ENCODE measurements at places on chromosomes 12 and 14. TPM values are rescaled to one million over a fixed set of nuclear protein-coding genes. Genes with fewer than 3 reads are reported as not detected.

DNA sequence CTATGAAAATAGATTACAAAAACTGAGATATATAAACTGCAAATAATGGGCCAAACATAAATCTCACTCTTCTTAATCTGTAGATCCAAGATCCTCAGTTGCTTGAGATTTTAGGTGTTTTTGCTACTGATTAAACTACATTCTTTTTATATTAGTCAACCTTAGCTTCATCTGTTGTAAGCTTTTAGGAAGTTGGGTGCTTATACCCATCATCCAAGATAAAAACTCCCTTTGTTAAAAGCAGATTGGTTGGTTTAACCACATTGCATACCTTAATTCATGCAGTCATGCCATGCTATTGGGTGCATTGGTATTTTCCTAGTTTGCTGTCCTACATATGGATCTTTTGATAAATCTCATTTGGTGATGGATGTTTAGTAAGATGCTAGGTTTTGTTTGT, 46.2 kb upstream of the DIP2B start:
- DNase-seq, result no peak

ZDHHC22 gene
- 12.0 TPM for total RNA-seq

DNA sequence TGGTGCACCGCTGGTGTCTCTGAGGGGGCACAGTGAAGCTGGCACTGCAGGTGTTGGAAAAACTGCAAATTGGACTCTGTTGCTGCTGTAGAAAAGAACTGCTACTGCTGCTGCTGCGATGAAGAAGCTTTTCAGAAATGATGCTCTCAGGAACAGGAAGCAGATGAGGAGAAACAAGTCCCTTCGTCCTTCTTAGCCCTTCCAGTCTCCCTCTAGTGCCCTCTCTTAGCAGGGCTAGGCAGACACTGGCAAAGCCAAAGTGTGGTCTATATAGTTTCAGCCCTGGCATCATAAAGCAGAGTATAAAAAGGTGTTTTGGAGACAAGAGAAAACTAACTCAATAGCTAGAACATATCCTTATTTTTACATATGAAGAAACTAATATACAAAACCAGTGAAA, 174.5 kb downstream of the MYRFL start:
- no peak for DNase-seq

GRCh38 chr12:96375170-96375569, 25.1 kb downstream of the CDK17 start:
- DNase-seq, result no peak

DNA sequence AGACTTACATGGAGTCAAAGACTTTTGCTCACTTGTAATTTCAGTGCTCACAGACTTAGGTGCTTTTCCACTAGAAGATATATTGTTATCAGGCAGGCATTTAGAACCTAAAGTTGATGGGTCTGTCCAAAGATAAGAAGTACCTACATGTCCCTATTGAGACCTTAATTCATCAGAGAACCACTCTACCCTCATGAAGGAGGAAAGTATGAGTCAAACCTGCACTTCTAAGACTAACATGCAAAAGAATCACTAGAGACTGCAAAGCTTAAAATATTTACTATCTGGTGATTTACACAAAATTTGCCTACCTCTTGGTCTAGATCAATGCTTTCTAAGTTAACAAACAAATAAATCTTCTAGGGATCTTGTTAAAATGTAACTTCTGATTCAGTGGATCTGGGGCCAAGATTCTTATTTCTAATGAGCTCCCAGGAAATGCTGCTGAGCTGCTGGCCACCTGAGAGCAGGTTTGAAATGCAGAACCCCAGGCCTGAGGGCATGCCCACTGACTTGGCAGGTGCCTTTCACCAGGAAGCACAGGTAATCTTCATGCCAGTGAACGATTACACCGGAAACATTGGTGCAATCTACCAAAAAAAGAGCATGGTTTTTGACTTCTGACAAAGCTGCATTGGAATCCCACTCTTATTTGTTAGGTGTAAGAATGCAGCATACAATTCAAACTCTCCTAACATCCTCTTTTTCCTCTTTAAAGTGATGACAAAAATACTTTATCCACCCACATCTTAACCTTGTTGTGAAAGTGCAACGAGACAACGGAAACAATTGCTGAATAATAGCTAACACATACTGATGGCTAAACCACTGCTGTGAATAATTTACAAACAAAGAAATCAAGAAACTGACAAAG, 214.2 kb downstream of the ADAMTS20 start:
- no peak for DNase-seq

NUAK1 gene
- total RNA-seq, result 40.6 TPM

GRCh38 chr14:94571950-94572349, 9.3 kb upstream of the SERPINA5 start:
- DNase-seq, result no peak

- DNase-seq, result no peak
These were observed 109.6 kb downstream of the TTLL5 start for GRCh38 chr14:75770635-75771034.

DNA sequence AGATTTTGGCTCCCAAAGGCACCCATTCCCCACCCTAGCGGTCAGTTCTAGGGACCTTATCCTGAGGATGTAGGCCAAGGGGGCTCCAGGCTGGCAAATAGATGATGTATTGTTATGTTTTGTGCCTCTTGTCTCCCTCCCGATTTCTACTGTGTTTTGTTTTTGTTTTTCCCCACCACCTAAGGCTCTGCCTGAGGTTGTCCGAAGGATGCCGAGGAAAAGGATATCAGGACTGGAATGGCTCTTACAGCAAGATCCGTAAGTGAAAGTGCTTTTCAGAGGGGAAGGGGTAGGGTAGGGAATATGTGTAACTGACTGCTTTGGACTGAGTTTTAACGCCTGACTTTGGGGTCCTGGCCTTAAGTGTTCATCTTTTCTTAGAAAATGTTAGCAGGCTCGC, 6.6 kb downstream of the FOXG1 start:
- DNase-seq, result no peak

GRCh38 chr12:18483698-18484325, 222.5 kb downstream of the PIK3C2G start:
- DNase-seq, result no peak

GRCh38 chr12:101823891-101824290, 6.9 kb downstream of the GNPTAB start:
- DNase-seq, result peak; percentile 25

IL26 gene
- not detected for total RNA-seq

DNA sequence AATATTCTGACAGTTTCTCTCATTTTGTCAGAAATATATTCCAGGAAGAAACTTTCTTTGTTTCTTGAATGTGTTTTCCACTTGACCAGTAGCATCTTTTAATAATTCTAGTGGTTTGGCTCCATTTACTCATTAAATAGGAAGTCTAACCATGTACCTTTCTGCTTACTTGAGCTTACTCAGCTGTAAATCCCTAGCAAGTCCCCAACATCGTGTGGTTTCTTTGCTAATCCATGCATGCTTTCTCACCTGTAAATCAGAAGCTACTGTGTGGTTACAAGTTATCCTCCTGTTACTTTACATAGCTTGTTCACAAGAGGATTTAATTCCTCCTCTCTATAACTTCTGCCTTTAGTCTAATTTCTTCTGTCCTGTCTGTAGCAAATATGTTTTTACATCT, 227.7 kb downstream of the FSCB start:
- no peak for DNase-seq

TMEM253 gene
- total RNA-seq, result not detected

DNA sequence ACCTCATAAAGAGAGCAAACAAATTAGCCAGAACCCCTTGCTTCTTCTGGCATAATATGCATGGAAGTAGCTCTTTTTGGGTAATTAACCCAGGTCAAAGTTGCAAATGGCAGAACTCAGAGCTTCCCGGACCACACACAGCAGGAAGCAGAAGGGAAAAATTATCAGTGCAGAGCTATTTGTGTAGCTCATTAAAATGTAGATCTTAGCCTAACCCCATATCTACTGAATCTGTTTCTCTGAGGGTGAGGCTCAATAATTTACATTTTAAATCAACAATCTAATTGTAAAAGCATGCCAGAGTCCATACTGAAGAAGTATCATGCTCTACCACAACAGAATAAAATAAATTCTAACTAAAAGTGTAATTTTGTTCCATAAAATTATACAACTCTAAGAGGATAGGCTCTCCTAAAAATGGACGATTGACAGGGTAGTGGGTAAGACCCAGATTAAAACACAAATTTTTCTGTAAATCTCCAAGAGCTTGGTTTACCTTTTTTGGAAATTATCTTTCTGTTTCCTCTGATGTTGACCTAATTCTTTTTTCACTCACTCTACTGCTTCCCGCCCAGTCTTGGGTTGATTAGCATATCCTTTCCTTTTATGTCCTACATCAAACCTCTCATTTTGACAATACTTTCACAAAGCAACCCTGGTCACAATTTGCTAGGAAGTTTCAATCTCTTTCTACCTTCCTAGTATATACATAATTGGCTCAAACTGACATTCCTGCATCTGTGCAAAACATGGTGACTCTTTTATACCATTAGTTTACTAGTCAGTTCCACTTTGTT, 213.3 kb upstream of the SLC16A7 start:
- no peak for DNase-seq

DNA sequence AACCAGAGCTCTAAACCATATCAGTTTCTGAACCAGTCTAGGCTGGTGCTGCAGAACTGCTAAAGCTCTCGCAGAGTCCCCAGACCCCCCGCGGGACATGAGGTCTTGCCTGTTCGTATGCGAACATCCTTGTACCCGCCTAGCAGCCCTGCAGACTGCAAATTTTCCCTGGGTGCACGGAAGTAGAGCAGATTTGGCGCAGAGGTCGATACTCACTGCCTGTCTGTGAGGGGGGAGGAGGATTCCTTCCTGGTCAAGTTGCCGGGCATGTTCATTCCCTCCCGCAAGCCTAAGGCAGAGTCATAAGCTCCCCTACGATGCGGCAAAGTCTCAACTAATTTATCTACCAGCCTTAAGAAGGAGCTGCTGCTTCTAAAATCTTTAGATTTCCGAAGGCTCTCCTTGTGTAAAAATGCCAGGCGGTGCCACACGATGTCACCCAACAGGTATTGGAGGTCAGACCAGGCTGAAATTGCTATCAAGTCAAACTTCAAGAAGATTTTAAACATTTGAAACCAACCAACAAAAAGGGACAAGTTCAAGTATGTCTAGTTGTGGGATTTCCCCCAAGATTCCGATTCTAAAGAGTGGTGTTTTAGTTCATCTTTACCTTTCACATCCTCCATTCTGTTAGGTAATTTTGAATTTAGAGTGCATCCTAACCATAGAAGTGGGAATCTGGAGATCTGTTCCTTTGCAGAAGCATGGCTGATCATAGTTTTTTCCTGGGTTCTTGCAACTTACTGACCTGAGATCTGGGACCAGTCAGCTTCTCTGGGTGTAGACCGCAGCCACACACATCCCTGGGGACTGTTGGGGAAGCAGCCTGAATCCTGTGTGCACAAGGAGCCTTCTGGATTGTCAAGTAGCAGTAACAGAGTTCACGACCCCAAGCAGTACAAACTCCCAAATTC, 1.6 kb upstream of the PAX9 start:
- no peak for DNase-seq

PPP1R3E gene
- 5.8 TPM for total RNA-seq

DNA sequence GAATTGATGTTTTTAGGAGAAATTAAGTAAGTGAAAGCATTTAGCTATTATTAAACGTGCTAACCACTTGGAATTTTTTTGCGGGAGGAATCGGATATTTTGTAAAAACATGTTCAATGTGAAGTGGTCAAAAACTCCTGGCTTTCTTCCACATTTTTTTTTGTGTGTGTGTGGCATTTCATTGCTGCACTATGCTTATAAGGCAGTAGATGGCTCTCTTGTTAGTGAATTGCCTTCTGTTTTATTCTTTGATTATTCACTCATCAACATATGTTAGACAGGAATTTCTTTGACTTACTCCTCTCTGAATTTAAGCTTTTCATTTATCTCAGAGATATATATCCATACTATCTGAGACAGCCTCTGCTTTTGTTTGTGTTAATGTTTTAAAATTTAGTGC, 71.3 kb downstream of the DERA start:
- no peak for DNase-seq

GRCh38 chr14:65211341-65211987, 109.1 kb upstream of the MAX start:
- no peak for DNase-seq
